ENCODE measurements at places on chromosomes 7 and 10.
A peak's percentile ranks its signal among the peaks of the same experiment; 100 is the strongest.

GRCh38 chr10:14074062-14074884, 256.5 kb downstream of the FRMD4A start:
- peak; percentile 95 for DNase-seq

GRCh38 chr10:60375293-60376004, 14.2 kb downstream of the ANK3 start:
- DNase-seq = no peak

- no peak for DNase-seq
Measured at GRCh38 chr7:36217961-36218284, 64.9 kb downstream of the EEPD1 start.

GRCh38 chr7:72316148-72316547, 96.0 kb downstream of the CALN1 start:
- peak; percentile 8 for DNase-seq

DNA sequence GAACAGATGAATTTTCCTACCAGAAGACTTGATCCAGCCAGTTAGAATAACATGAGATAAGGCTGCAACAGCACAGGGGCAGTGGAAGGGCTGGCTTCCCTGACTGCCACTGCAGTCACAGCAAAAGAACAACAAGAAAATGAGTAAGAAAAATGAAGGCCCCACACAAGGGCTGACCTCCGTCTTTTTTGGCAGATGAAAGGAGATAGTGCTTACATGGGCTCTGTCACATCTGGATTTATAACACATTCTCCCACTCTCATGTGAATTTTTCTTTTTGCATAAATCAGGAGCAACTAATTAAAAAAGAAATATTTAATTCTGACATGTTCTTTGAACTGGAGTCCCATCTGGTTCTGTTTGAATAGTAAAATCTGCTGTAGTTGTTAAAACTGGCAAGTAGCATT, 99.6 kb downstream of the NRP1 start:
- no peak for DNase-seq

GRCh38 chr10:10821926-10822325, 195.7 kb upstream of the CELF2 start:
- peak; percentile 3 for DNase-seq

GRCh38 chr7:27595009-27595408, 67.7 kb downstream of the HIBADH start:
- DNase-seq = no peak

DNA sequence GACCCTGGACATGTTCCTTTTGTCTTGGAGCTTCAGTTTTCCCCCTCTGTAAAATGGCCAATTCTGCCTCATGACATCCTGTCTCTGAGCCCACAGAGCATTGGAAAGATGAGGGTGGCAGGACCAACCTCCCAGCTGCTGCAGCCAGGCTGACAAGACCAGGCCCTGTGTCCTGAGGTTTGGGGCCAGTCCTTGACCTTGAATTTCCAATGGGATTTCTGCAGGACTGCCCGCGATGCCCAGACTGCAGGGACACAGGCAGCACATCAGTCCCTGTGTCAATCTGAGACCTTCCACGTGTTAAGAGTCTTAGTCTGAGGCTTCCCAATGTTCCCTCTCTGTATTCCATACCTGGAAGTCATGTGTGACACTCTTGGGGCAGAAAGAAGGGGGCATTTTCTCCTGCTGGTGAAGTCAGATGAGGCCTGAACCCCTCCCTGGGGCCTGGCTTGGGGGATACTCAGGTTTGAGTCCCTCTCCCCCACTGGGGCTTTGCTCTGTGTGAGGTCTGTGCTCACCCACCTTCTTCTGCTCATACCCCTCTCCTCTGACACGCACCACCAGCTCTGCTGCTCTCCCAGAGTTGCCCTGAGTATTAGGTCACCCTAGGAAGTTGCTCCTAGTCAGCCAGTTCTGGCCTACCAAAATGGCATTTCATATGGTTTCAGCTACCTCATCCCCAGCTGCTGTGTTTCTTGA, 79.2 kb downstream of the ADCY1 start:
- no peak for DNase-seq

DNA sequence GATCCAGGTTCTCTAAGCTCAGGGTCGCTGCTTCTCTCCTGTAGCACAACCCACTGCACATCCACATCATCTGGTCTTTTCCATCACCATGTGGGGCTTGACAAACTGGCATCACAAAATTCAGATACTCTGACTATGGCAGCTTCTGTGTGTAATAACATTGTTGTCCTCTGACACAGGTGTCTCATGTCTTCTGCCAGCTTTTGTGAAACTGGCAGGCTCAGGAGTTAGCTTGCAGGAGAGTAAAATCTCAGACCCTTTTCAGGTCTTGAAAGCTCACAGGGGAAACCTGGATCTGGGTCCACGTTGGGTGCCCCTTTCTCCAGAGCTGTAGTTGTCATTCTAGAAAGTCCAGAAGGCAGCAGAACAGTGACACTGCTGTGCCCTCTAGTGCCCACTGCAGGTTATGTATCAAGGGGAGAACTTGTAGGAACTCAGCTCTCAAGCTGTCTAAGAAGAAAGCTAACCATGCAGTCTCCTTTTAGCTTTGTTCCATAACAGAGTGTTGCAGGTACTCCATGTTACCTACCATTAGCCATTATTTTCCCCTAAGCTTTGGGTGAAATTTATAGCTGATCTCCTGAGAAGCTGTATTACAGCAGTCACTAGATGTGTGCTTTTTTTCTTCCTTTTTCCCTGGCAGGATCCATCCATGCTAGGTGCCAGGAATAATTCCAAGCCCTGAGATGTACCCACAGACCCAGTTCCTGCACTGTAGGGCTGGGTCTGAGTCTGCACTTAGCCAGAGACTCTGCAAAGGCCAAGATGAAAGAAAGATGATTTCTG, 102.7 kb downstream of the ZNF248 start:
- DNase-seq = peak; percentile 56

- DNase-seq = peak; percentile 87
Measured at GRCh38 chr10:86668297-86669165, at the start of gene LDB3. LDB3 (plus strand) TSS chr10:86668511; CDS start chr10:86668692, 181 bp downstream.

DNA sequence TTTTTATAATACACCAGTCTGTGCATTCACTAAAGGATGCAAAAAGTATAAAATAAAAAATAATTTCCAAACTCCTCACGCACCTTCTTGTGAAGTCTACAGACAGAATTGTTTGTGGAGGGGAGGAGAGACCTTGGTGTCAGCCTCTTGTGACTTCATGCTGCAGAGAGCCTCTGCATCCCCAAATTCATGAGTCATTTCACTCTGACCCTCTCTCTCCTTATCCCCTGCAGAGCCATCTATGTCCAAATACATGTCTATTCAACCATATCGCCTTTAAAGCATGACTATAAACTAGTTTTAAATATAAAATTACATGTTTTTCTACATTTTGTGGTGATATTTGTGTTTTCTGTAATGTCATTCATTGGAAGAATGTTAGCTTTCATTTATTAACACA, 6.0 kb downstream of the CREB5 start:
- no peak for DNase-seq

GRCh38 chr10:91090761-91091529, 129.5 kb upstream of the PCGF5 start:
- no peak for DNase-seq

DNA sequence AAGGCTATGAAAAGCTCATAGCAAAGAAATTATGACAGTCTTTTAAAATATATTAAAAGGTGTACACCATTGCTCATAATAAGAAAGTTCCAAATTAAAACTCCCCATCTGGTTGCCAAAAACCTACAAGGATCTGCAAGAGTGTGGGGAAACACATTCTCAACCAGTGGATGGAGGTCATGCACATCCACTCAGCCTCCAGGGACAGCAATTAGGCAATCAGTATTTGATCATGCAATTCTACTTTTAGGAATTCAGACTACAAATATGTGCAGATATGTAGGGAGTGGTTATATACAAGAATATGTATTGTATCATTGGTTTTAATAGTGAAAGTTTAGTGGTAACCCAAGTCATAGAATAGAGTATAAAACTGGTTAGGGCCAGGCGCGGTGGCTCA, 157.8 kb downstream of the FGFR2 start:
- DNase-seq = no peak

- peak; percentile 30 for DNase-seq
Measured at GRCh38 chr7:152967958-152968357, 208.4 kb downstream of the ACTR3B start.

DNA sequence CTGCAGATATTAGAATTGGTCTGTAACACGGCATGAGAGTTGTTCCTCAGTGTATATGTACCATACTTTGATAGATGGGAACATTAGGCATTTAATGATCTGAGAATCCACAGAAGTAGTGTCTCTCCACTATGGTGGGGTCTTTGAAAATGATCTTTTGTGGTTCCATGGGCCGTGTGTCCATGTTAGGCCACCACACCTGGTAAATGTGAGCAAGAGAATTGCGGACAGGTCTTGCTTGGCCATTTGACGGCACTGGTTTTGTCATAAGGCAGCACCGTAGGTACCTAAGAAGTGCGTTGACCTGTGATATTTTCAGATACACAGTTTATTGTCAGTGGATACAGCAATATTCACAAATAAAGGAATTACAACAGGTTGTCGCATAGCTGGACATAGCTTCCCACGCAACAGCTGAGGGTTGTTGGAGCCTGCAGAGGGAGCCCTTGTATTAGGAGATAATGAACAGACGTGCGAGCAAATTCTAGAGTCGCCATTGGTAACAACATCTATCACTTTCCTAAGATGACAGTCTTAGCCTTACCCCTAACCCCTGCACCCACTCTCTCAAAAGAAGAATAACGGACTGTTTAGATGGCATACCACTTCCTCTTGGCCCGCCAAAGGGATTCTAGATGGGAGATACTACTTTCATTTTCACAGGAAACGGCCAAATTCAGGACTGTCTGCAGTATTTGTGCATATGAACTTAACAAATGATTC, 111.4 kb downstream of the COL28A1 start:
- peak; percentile 79 for DNase-seq

DNA sequence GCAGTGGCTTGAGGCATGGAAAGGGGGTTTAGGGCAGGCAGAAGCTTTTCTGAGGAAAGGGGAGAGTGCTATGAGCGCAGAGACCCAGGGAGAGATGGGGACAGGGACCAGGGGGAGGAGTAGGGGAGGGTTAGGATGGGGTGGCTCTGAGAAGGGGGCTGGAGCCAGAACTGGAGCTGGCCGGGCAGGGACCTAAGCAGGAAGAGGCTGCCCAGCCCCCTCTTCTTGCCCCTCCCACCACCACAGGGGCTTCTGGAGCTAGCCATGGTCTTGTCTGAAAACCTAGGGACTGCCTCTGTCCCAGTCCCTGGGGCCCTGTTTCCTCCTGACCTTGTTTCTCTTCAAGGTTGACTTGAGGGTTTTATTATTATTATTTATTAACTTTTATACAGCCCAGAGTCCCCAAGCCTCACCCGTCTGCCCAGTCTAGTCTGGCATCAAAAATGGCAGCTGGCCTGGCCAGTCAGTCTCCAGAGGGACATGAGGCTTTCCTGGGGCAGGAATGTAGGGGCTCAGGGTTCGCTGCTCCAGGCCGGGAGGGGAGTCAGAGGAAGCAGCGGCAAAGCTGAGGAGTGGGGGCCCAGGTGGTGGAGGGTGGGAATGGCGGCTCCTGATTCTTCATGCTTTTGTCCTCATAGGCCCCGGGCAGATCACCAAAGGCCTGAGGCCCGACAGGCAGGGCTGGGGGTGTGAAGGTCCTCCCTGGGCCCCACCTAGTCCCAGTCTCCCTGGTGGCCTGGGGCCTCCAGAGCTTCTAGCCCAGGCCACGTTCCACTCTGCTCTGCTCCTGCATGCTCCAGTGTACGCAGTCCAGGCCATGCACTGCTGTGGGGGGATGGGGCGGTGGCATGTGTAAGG, 5.7 kb downstream of the TRIM8 start:
- DNase-seq = no peak

- DNase-seq = no peak
Measured at GRCh38 chr10:88899886-88900285, 19.8 kb downstream of the STAMBPL1 start.

DNA sequence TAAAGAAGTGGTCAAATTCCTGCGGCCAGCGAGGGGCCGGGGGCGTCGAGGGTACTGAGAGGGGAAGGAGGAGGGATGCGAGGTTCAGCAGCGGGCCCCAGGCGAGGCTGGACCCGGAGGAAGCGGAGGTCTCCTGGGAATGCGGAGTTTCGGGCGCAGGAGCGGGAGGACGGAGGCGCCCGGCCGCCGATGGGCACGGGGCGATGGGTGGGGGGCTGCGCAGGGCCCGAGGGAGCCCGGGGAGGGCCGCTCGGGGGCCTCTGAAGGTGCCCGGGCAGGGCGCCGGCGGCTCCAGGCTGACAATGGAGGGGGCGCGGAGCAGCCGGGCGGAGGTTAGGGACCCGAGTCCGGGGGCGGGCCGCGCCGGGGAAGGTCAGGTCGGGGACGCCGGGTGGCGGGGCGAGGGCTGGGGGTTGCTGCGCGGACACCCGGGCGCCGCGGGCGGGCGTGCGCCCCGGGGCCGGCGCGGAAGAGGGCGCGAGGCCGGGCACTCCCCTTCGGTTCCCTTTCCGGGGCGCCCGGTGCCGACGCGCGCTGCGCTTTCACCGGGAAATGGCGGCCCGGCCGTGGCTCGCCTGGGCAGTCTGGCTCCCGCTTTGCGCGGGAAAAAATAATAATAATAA, 683 bp downstream of the MACROH2A2 start:
- DNase-seq = peak; percentile 20

- DNase-seq = no peak
Measured at GRCh38 chr7:98200364-98200763, 10.9 kb upstream of the BHLHA15 start.

GRCh38 chr7:102415685-102416225, 17.6 kb upstream of the ORAI2 start:
- DNase-seq = no peak

GRCh38 chr7:921581-922333, 32.7 kb downstream of the ADAP1 start:
- DNase-seq = no peak

- DNase-seq = no peak
Measured at GRCh38 chr7:92797693-92798092, 38.7 kb downstream of the CDK6 start.

DNA sequence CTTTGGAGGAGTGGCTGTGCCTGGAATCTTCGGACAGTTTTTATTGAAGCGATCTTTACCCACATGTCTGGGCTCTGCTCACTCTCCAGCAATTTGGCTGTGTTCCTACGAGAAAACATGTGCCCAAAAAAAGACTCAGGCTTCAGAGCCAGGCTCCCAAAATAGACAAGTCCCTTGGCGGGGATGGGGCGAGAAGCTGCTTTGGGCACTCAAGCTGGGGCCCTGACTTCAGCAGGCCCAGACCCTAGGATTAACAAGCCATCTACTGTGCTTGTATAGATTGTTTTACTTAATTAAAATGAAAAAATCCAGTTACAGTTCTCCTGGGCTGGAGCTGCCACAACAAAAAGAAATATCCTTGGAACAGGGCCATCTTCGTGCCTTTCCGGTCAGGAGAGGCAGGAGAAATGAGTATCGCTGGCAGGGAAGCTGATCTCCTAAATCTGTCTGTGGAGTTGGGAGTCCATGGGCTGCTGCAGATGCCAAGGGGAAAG, 51.4 kb upstream of the PDCD4 start:
- DNase-seq = no peak

GRCh38 chr10:77386838-77387237, 250.8 kb downstream of the KCNMA1 start:
- DNase-seq = no peak

DNA sequence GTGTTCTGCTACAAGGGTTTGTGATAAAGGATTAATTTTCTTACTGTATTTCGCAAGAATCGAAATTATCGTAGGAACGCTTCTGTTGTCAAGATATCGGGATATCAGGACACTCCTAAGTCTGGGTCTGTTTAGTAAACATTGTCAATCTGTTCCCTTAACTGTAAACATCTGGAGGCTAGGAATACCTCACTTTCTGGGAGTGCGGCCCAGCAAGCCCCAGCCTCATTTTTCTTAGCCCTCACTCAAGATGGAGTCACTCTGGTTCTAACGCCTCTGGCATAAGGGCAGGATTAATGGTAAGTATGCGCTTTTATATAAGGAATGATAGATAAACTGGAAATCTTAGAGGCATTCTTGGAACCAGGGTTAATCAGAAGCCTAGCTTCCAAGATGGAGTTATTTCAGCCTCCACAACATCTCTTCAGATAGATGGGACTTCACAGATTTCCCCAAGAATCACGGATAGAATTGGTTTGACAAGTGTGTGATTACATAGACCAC, 30.1 kb upstream of the CCL24 start:
- no peak for DNase-seq
